Foreskin melanocyte (primary cell): ENCODE measurements at places on chromosomes 4 and X.

GRCh38 chr4:168631241-168632162 lies 134.7 kb downstream of the PALLD start:
- peak; percentile 24 for DNase-seq

- DNase-seq, result no peak
Observed at GRCh38 chr4:135508006-135508714, 1306.6 kb upstream of the PABPC4L start.

GRCh38 chr4:138492176-138492575 lies 250.0 kb upstream of the SLC7A11 start:
- no peak for DNase-seq

GRCh38 chr4:2080429-2081300 lies 21.5 kb downstream of the NAT8L start:
- no peak for DNase-seq

DNA sequence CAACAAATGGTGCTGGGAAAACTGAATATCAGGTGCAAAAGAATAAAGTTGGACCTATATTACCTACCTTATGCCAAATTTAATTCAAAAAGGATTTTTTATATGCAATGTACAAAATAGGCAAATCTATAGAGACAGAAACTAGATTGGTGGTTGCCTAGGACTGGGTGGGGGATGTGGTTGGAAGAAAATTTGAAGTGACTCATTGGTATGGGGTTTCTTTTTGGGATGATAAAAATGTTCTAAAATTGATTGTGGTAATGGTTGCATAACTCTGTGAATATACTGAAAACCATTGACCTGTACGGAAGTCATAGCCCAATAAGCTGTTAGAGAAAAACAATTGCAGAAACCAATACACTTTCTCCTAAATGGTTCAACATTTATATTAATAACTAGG lies 72.1 kb downstream of the COL4A5 start:
- no peak for DNase-seq

- no peak for DNase-seq
Observed at GRCh38 chr4:176789955-176790354, 2.8 kb downstream of the VEGFC start.

- DNase-seq, result no peak
Observed at GRCh38 chr4:89640620-89641366, 196.2 kb downstream of the SNCA start.

GRCh38 chr4:100938698-100939097 lies 408.6 kb downstream of the PPP3CA start:
- DNase-seq, result no peak

DNA sequence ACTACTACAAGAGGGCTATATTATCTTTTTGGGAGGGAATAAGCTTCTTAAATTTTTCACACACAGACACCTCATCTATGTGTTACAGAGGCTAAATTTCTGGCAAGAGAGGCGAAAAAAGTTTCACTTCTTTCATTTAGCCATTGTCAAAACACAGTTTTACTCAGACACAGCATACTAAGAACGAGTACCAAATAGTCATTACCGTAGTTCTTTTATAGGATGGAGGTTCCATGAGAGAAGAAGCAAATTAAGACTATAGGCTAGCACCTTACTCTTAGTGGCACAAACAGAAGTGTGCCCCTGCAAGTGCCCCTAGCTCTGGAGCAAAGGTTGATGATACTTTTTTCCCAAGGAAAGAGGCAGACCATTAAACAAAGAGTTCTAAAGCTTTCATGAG lies 26.2 kb downstream of the UGT2B7 start:
- DNase-seq, result no peak

DNA sequence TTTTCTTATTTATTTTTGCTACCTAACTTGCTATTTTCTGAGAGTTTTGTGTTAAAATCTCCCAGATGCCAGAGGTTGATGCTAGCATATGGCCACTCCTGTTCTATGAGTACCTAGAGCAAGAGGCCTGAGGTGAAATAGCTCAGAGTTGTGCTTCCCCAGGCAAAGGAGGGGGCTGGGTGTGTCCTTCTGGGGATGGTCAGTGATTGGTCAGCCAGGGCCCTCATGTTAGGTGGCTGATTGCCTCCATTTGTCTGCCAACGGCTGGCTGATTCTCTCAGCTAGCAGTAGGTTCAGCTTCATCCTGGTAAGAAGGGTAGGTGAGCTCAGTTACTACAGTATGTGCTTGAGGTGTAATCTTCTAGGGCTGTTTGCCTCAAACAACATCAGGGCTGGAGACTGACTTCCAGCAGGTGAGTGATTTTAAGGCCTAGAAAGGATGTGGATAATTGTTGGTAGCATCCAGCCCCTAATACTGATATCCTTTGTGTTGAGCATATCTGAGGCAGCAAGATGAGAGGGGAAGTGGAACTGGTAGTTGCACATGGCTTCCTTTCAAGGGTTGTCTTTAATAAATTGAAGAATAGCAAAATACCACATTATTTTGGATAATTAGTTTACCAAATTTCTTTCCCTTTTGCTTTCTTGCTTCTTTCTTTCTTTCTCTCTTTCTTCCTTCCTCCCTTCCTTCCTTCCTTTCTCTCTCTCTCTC lies 62.5 kb upstream of the RHOH start:
- no peak for DNase-seq
